Stimulated activated naive CD8-positive, alpha-beta T cell treated with anti-CD3 and anti-CD28 coated beads, Interleukin-15, amount 100 ng/mL, for 72 hours (primary cell): ENCODE measurements at places on chromosomes 5 and 9.

DNA sequence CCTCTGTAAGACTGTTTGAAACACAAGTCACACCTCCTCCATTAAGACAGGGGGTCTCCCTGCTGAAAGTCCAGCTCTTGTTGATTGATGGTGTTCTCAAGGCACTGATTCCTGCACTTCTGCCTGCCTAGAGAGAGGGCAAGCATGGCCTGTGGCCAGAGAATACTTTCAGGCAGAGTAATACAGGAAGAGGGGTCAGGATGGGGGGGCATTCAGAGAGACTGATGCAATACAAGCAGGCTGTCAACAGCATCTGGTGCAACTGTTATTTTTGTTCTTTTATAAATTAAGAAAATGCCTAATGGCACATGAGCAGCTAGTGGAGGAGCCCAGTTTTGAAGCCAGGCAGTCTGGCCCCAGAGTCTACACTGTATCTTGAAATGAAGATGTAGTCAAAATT lies 302.2 kb downstream of the DIRAS2 start:
- DNase-seq: no peak

- no peak for DNase-seq
Observed at GRCh38 chr9:93123561-93124283, 10.3 kb downstream of the NINJ1 start.

DNA sequence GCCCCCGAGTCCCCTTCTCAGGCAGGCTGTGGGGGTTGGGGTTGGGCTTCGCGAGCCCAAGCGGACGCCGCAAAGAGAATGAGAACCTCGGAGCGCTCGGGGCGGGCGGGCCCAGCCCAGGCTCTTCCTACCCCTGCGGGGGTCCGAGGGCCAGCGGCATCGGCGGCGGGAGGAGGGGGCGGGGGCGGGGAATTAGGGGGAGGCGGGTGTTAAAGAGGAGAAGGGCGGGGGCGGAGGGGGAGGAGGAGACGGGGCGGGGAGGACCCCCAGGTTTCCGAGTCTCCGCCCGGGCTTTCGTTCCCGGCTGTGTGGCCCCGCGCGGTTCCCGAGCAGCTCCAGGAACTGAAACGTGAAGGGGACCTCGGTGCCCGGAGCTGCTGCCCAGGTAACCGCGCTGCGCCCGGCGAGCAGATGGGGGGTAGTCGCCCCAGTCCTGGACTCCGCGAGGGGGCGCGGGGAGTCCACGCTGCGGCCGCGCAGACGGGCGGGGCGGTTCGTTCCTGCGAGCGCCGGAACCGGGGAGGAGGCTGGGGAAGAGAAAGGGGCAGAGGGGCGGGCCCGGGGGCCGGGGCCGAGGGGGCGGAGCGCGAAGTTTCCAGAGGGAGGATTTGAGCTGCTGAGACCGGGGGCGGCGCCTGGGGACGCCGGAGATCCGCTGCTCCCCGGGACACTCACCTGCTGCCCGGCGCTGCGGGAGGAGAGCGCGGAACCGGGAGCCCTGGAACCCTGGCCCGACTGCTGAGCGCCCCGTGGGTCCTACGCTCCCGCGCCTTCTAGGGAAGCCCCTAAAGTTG lies 38.4 kb upstream of the PLEKHG4B start:
- DNase-seq: peak; percentile 21

DNA sequence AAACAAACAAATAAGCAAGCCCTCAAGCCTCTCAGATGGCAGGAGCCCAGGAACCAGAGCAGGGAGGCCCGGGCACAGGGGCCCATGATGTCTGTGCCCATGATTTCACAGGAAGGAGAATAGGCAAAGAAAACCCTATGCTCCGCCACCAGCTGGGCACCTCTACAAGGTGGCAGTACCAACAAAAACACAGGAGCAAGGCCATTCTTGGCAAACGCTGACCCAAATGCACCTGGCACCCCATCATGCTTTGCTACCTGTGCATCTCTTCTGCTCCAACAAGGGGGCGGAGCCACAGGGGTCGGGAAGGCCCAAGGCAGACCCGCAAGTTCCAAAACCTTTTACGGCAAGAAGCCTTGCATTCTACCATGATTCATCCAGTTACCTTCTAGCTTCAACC lies 3.1 kb downstream of the BRD3 start:
- DNase-seq: no peak

- DNase-seq: no peak
Observed at GRCh38 chr9:115157245-115157674, 39.3 kb upstream of the TNC start.

DNA sequence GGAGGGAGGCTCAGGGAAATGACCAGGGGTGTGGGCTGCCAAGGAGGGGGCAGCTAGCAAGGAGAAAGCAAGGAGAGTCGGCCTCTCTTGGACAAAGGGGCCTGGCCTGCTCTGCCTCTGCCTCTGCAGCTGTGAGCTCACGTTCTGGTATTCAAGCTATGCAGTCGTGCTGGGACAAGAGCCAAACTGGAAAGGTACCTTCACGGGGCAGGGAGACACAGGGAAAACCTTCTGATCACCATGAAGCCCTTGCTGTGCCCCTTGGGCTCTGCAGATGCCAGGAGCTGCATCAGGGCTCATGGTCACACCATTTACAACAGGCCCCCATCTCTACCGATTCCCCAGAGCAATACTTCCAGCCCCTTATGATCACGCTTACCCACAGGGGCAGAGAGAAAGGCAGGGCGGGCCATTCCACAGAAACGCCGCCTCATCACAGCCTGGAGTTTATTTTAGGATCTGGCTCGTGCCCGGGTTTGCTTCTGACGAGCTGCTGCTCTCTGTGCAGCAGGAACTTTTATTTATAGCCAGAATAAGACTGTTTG lies 63.2 kb downstream of the PRRT1B start:
- no peak for DNase-seq

- no peak for DNase-seq
Observed at GRCh38 chr9:110029429-110029955, 178.5 kb downstream of the C9orf152 start.

- DNase-seq: no peak
Observed at GRCh38 chr5:147701468-147701867, 81.1 kb downstream of the JAKMIP2 start.

- DNase-seq: no peak
Observed at GRCh38 chr9:105958587-105958986, 264.2 kb downstream of the TMEM38B start.

GRCh38 chr5:10746711-10747110 lies 14.3 kb downstream of the DAP start:
- DNase-seq: no peak

DNA sequence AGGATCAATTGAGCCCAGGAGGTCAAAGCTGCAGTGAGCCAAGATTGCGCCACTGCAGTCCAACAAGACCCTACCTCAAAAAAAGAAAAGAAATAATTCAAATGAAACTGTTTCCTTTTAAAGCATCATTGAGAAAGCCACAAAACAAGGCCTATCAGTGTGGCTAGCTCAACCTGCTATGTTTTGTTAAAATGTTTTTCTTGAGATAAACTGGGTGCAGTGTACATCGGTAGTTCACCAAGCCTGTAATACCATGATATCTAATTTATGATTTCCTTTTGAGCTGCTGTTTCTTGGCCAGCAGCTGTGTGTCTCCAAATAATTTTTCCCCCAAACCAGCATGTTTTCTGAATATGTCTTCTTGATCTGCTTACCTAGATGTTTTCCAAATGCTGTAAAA lies 97.3 kb upstream of the GOLGA1 start:
- no peak for DNase-seq

GRCh38 chr9:121289026-121289771 lies 21.2 kb downstream of the GSN start:
- no peak for DNase-seq

DNA sequence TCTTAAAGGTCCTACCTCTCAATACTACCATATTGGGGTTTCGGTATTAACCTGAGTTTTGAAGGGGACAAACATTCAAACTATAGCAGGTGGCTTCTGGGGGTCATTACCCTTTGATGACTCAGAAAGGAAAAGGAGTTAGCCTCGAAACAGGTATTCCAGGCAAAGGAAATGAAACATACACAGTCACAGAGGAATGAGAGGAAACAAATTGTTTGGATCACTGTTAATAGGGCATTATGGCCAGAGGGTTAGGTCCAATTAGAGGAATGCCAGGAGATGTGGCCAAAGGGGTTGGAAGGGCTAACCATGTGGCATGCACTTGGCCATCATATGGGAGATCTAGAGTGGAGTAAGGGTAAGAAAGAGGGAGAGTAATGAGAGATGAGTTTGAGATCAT lies 23.9 kb upstream of the NIM1K start:
- no peak for DNase-seq

- DNase-seq: no peak
Observed at GRCh38 chr9:85223506-85224125, 518.1 kb downstream of the AGTPBP1 start.

DNA sequence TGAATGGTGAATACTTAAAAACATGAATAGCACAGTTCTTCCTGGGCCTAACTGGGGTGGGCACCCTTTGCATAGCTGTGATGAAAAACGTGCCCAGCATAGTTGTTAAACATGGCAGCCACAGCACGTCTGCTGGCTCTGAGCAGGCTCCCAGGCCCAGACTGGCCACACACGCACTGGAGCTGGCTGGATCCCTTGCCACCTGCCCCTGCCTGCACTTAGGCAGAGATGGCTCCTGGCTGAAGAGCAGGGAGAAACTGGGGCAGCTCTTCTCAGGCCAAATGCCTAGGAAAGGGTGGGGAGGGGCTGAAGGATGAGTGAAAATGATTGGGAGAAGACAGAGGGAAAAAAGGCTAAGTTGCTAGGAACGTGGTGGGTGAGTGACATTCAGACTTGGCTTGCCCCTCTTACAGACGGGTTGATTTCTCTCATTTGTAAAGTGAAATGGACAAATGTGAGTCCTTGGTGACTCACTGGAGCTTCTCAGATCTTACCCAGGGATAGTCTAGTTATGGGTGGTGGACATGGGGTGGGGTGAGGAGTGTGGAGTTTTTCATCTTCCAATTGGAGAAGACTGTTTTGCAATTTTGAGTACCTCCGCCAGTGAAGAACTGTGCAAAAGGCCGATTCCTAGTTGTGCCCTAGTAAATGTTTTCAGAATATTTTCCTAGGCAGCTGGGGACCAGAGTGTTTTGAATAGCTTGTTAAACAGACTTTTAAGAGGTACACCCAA lies 42.4 kb downstream of the TRIO start:
- no peak for DNase-seq

GRCh38 chr5:174876-175465 lies 16.3 kb upstream of the LRRC14B start:
- no peak for DNase-seq

- DNase-seq: peak; percentile 3
Observed at GRCh38 chr5:139640421-139641115, 7.6 kb upstream of the CXXC5 start.

DNA sequence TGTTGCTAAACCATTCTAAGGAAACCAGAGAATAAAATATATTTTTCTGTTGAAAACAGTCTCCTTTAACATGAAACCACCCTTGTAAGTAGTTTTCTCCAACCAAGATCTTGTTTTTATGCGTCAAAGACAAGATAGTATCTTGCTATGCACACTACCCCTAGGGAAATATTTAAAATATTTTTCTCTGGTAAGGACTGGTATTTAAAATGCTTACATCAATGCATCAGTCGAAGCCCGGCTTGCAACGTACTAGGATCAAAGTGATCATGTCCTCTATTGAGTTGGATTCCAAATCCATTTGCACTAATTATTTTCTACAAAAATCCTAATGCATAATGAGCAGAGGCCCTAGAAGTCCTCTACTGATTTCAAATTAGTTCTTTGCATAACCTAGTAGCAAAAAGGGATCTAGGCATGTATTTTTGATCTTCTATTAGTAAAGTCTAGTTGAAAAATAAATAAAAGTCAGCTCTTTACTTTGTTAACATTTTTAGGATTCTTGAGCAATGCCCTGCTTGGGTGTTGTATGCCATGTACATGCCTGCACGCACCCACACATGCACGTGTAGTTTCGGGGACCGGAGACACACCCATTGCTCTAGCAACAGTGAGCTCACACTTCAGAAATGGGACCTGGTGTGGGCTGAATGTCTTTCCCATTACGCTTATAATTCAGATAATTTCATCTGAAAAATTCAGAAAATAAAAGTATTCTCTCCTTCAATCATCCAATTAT lies 165.0 kb upstream of the GPR151 start:
- DNase-seq: no peak

DNA sequence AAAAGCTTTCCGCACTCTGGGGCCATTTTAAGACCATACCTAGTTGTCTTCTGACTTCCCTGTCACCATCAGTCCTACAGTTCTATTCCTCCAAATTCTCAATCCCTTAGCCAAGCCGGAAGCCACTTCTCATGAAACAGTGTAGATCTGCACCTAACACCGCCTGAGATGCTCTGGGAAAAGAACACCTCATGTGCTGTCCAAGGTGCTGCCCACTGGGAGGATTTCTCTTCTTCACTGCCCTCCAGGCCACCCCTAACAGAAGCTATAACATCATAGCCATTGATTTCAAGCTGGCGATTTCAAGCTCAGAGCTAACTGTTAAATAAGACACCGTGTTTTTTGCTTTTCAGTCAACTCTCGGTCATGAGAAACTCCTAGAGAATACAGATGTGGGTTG lies 559.3 kb downstream of the CCDC171 start:
- DNase-seq: no peak

DNA sequence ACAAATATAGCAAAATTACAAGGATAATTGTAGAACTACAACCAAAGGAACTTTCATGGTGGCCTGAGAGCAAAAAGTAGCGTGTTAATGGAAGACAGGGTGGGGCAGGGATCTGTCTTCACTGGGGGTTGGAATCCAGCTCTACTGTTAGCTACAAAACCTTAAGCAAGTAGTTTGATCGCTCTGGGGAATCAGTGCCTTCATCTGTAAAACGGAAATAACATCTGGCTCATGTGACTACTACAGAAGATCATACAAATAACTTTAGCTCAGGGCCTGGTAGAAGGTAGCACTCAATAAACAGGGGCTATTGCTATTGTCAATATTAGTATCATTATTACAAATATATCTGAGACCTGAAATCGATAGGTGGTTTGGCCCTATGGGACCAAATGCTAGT lies 40.4 kb downstream of the ZNF608 start:
- no peak for DNase-seq

DNA sequence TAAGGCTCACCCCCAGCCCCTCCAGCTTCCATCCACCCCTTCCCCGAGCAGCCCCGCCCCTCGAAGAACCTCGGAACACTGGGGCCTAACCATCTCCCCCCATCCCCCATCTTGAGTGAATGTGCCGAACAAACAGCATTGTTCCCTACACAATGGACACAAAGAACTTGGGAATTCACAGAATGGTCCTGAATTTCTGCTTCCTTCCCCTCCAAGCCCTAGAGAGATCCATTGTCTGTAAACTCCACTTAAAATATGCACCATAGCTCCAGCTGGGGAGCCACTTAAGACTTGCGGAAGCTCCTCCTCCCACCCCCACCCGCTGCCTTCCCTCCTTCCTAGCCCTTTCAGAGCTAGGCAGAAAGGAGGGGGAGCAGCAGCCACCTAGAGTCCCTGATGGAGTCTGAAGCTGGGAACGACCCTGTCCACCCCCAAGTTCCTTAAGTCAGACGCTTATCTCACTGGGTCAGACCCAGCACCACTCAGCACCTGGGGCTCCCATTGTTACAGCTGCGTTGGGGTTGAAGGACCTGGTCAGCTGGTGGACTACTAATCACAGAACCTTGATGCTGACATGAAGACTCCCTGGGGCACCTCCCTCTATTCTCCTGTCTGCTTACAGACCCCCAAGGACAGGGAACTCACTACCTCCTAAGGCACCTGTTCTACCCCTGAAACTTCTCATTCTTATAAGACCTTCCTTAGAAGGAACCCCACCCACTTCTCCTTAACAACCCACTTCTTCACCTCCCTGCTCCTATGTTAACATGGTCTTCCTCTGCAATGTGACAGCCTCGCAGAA lies 61.4 kb downstream of the PCDH1 start:
- no peak for DNase-seq
